ENCODE measurements at places on chromosomes 7 and 10. TPM values are rescaled to one million over a fixed set of nuclear protein-coding genes. Genes with fewer than 3 reads are reported as not detected.

Gene GOLGA7B
- total RNA-seq, result 1.0 TPM

Gene GARIN1A
- 14.8 TPM for total RNA-seq

Gene DNAJC12
- total RNA-seq, result 1.8 TPM

Gene PRTFDC1
- total RNA-seq, result 2.6 TPM

Gene FIS1
- 229 TPM for total RNA-seq

Gene PURB
- total RNA-seq, result 15.0 TPM

Gene PNLIPRP2
- total RNA-seq, result not detected

Gene TMEM184A
- 11.5 TPM for total RNA-seq

Measured in upper lobe of left lung (tissue), 6 donors.